ENCODE measurements at places on chromosomes 4 and X.

- DNase-seq, result no peak
Observed at GRCh38 chrX:46757593-46757992, 1.3 kb downstream of the SLC9A7 start.

DNA sequence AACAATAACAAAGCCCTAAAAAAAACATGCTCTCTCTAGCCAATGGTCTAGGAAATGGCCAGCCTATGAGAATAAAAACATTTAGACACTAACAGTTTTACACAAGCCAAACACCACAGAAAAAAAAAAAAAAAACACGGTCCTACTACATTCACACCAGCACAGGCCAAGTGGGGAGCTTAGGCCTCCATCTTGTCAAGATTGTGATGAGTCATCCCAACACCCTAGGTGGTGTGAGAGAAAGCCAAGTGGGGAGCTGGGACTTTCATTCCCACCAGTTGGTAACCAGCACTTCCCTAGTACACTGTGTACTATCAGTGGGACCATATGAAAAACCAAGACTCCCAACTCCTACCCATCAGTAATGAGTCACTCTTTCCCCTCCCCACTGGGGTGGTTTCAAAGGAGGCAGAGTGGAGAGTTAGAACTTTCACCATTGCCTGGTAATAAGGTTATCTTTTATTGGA is 95.6 kb downstream of the ADAMTS3 start:
- no peak for DNase-seq

DNA sequence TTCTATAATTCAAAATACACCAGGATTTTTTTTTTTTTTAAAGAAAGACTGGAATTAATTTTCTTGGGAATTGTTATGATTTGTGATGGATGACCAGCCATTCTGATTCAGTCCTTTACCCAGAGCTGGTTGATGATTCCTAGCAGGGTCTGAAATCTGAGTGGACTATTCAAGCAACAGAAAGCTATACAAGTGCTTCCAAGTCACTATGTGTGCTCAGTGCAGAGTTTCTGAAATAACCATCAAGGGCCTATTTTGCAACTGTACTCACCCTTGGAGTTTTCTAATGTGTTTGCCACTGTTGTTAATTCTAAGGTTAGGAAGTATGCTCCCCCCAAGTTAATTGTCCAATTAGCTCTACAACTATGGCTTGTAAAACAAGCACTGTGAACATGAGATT is 137.7 kb upstream of the RAPGEF2 start:
- DNase-seq, result no peak

- peak; percentile 24 for DNase-seq
Observed at GRCh38 chr4:53490965-53491622, 100.2 kb downstream of the LNX1 start.

DNA sequence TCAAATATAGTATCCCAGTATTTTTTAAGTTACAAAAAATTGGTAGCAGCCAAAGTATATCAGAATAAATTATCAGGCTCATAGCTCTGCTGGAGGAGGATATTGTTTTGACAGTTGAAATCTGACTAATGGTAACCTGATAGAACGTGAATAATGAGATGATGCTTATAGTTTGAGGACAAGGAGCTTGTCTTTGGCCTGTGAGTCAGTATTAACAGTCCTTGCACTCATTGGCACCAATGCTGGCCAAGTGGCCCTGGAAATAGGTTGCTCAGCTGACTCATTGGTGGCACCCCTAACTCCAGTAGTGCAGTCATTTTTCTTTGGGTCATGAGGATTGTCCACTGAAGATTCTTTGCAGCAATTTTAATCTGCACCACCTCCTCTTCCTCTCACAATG is 203.3 kb upstream of the JADE1 start:
- no peak for DNase-seq

GRCh38 chr4:169802873-169803272 is 45.1 kb upstream of the HPF1 start:
- no peak for DNase-seq

- no peak for DNase-seq
Observed at GRCh38 chr4:31545755-31546154, 825.6 kb downstream of the PCDH7 start.

DNA sequence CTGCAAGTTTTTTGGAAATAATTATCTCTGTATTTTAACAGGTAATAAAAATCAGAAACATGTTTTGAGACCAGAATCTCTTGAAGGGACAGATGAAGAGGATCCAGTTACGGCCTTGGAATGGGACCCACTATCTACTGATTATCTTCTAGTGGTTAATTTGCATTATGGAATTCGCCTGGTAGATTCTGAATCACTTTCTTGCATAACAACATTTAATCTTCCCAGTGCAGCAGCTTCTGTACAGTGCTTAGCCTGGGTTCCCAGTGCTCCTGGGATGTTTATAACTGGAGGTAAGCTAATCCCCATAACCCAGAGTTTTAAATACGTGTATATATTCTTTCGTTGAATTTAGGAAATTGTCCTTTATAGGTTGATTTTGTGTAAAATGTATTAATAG is 59.4 kb downstream of the WDR17 start:
- no peak for DNase-seq

DNA sequence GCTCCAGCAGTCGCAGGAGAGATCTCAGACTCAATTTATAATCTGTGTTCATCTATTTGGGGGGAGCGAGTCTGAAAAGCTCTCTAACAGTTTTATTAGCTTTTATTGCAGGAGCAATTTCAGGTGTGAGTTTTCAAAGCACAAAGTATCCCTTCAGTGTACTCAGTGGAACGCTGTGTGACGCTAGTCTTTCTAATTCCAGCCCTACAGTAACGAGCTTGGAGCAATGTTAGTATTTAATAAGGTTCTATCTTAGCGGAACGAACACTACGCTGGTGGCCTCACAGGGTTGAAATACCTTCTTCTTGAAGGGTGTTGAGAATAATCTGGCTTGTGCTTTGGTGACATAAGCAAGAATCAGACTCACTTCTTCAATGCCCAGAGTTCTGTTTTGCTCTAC is 8.4 kb downstream of the HS3ST1 start:
- DNase-seq, result no peak

DNA sequence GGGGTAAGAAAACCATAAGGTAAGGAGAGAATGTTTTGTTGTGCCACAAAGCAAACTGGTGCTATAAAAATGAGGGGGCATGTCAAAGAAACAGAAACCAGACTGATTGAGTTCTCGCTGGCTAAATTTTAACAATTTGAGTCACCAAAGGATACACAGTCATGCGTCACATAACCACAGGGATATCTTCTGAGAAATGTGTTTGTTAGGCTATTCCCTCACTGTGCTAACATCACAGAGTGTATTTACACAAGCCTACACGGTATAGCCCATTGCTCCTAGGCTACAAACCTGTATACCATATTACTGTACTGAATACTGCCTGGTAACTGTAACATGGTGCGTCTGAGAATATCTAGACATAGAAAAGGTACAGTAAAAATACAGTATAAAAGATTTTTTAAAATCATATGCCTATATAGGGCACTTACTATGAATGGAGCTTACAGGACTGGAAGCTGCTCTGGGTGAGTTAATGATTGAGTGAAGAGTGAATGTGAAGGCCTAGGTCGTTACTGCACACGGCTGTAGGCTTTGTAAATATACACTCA is 50.1 kb downstream of the FBXW7 start:
- peak; percentile 37 for DNase-seq

- DNase-seq, result no peak
Observed at GRCh38 chr4:76342191-76342590, 35.7 kb downstream of the STBD1 start.

DNA sequence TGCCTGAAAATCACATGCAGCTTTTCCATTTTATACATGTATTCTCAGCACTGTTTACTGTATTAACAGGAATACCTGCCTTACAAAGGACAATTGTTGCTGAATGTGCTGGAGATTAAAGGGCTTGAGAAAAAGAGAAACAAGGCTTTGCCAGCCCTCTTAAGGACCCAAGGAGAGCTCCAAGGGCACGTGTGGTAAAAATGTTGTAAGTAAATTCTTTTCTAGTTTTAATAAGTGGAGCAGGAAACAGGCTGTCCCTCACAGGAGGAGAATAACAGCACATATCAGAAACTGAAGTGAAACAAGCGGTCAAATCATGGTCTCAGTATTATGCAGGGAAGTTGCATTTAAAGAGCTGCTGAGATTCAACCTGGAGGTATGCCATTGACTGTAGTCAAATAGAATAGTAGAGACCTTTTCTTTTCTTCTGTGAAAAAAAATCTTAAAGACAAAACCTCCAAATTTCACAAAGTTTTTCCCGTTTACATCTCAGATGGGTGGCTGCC is 18.5 kb downstream of the IGFBP7 start:
- DNase-seq, result no peak

DNA sequence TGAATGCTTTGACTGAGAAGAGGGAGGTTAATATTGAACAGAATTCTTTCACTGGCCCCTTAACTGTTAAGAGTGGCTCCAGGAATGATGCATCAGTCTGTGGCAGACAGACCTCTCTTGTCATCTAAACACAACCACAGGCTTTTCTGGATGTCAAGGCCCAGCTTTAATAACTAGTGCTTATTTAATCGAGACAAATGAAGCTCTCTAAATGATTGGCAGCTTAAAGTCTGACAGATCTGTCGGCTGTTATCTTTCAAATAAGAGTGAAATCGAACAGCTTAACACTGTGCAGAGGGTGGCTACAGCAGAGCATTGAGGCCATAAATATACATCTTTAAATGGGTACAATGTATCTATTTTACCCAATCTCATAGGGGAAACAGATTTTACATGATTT is 500.8 kb upstream of the PABPC4L start:
- DNase-seq, result no peak

GRCh38 chr4:152971053-152971452 is 34.9 kb downstream of the FHDC1 start:
- no peak for DNase-seq

DNA sequence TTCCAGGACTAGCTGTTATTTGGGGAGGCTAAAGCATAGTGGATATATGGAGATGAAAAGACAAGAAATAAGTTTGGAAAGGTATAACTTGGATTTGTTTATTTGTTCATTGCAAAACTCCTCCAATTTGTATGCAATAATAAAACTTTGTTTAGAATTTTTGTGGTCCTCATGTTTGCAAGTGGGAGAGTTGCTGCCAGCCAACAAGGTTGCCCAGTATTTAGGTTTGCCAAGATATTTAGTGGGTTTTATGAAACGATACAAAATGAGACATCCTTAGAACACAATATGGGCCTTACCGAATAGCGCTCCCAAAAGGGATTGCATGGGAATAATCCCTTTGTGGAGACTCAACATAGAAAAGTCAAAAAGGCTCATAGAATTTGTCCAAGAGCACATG is 162.1 kb downstream of the INPP4B start:
- DNase-seq, result no peak

GRCh38 chrX:154369449-154370299 is 4.8 kb downstream of the FLNA start:
- peak; percentile 36 for DNase-seq

DNA sequence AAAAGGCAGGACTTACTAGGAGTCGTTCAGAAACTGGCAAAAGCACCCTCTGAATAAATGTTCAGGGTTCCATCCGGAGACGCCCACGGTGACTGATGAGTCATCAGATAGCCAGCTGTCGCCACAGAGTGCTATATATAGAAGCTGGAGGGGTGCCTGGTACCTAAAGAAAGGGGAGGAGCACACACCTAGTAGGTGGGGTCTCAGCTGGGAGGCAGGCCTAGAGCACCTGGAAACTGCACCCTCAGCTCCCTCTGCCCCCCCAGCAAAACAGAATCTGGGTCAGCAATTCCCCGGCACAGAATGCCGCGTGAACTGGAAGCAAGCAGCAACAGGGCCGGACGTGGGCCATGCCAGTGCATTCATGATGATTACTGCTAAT is 242.0 kb downstream of the BCOR start:
- peak; percentile 55 for DNase-seq

GRCh38 chr4:66972087-66972486 is 573.2 kb downstream of the CENPC start:
- DNase-seq, result no peak

GRCh38 chr4:96205143-96205936 is 365.4 kb downstream of the PDHA2 start:
- DNase-seq, result no peak

DNA sequence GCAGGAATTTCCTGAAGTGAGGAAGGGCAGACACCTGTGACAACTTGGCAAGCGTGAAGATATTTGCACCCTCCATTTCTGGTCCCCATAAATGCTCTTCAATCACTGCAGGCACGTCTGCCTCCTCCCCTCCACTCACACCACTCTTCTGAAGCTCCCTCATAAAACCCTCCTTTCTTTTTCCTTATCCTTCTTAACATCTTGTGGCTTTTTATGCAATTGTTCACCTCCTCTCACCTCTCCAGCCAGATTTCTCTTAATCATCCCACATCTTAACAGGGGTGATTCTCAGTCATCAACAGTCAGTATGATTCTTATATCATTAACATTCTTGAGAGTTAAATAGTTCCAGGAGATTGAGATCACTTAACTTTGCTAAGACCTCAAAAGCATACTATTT is 277.4 kb downstream of the SPRY1 start:
- no peak for DNase-seq

DNA sequence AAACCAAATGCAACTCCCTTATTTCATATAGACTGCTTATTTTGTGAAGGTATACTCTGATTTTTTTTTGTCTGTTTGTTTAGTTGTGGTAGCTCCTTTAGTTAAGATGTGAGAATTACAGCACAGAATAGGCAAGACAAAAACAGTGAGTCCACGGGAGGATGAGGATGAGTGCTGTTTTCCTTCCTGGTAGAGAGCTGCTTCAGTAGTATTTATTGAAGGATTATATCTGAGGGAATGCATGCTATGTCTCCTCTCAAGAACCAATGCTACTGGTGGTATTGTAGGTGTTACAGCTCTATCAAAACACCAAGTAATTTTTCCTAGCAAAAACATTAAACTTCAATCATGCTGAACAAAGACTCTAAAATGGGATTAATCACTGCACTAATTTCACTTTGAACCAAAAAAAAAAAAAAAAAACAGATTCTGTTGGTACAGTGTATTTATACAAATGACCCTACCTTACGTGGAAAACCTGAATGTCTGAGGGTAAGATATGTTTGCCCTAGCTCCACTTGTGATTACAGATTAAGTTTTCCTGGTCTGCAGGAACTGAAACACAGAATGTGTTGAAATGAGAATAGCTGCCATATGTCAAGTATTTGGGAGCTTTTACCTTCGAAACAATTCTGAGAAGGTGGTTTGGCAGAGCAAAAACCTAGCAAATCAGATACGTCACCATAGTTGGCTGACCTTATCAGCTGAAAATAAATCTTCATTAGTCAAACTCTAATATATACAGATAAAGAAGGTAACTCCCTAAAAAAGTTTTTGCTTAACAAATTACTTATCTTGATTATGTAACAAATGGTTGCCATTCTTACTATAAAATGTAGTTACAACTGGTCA is 40.3 kb downstream of the PPP3CA start:
- DNase-seq, result no peak

- DNase-seq, result peak; percentile 11
Observed at GRCh38 chr4:180057299-180057721, 2185.9 kb upstream of the TENM3 start.

GRCh38 chr4:105057370-105058105 is 89.1 kb upstream of the TET2 start:
- DNase-seq, result peak; percentile 24
